ENCODE measurements at places on chromosomes 3 and 15.

DNA sequence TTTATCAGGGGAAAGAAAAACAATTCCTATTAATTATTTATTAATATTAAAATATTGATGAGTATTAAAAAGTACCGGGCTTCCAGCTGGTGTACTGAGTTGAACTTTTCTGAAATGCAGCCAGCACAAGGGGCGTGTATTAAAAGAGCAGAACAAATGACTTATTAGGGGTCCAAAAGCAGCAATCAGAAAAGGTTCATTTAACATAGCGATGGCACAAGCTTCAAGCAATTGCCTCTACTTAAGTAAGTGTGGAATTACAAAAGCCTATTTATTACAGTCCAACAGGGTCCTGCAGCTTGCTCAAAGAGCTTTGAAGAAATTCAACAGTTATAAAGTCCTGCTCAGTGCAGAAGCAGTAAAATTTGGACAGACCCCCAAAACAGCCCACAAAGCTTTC lies 285.6 kb downstream of the EPHA3 start:
- no peak for DNase-seq

DNA sequence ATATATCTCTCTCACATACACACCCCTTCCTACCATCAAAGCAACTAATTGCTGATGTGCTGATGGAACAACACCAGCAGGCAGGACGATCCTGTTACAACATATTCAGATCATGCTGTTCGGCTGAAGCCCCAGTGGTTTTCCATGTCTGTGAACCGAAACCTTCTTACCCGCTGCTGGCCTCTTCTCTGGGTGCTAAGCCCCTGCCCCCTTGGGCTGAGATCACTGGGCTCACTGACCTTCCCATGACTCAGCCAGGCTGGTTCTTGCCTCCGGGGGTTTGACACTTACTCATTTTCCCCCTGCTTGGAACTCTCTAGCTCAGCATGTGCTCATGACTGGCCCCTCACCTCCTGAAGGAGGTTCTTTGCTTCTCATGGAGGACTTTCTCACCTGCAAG lies 122.0 kb upstream of the RGMA start:
- DNase-seq = no peak

DNA sequence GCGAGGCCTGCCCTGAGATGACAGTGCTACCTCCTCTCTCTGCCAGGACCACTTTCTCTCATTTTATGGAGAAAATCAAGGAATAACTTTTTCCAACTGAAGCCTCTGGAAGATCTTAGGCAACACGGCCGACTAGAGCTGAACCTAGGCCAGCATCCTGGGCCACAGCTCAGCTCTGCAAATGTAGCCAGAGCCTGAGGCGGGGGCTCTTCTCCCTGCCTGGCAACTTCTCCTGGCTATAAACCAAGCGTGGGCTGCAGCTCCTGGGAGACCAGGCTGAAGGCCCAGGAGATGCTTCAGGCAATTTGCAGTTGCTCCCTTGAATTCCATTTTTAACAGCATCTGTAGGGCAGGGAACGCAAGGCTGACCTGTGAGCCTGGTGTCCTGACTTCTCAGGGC lies 74.9 kb downstream of the CEMIP start:
- DNase-seq = peak; percentile 67

DNA sequence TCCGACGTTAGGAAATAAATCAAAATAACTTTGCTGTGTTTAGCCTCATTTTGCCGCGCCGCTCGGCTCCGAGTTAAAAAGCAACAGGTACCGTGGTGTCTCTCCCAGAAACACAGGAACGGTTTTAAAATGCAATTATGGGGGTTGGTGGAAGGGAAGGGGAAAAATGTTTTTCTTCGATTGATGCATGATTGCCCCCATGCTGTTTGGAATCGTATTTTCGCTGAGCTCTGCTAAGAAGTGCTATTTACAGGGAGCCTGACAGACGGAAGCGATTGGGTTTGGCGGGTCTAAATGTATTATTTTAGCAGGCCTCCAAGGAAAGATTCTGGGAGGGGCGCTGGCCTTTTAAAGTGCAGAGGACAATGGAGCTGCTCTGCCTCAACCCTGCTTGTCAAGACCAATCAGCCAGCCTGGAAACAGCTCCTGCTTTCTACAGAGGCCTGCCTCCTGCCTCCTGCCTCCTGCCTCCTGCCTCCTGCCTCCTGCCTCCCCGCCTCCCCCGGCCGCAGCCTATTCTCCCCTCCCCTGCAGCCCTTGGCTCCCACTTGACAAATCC lies 156.7 kb upstream of the TLE3 start:
- DNase-seq = no peak

- no peak for DNase-seq
Measured at GRCh38 chr15:57190208-57190607, 186.1 kb upstream of the CGNL1 start.

DNA sequence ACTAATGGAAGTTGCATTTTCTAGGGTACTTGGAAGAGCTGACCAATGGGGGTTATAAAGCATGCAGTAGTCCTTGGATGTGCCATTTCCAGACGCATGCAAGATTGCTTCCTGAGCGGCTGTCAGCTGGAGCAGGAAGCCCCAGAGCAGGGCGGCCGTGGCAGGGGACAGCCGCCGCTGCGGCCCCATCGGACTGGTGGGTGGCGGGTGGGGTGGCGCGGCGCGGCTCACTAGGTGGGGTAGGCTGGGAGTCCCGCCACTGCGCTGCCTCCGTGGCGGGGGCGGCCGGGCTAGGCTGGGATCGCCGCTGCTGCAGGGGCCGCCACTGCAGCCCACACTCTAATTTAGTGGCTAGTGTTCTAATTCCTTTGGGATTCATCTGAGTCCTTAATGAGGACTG lies 56.5 kb upstream of the FGF7 start:
- no peak for DNase-seq

- peak; percentile 50 for DNase-seq
Measured at GRCh38 chr3:124360563-124360962, 368.6 kb upstream of the ROPN1 start.

DNA sequence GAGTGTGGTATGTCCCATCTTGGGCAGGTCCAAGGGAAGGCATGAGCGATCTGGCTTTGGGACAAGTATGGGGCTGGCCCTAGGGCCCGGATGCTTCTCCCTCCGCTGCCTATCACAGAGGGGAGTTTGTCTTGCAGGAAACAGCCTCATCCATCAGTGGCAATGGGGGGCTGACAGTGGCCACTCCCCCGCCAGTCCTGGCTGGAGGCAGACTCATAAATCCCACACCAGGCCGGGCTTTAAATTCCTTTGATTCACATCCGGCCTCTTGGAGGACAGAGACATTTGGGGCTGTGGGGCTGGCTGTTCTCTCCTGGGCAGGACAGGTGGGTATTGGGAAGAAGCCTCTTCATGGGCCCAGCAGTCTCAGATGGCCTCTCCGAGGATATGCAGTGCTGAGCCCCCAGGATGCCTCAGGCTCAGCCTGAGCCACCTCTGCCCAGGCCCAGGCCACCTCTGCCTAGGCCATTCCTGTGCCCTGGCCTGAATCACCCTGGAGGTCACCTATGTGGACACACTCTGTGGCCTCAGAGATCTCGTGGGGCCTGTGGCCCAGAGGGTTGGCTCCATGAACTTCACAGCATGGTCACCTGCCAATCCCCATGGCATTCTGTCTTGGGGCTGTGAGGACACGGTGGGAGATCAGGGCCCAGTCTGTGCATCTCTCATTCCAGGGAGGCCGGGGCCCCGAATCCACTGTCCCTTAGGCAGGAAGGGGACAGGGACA lies 84.2 kb upstream of the GOLGA6L4 start:
- DNase-seq = peak; percentile 11

GRCh38 chr3:32495085-32495484 lies 7.6 kb downstream of the CMTM6 start:
- no peak for DNase-seq

DNA sequence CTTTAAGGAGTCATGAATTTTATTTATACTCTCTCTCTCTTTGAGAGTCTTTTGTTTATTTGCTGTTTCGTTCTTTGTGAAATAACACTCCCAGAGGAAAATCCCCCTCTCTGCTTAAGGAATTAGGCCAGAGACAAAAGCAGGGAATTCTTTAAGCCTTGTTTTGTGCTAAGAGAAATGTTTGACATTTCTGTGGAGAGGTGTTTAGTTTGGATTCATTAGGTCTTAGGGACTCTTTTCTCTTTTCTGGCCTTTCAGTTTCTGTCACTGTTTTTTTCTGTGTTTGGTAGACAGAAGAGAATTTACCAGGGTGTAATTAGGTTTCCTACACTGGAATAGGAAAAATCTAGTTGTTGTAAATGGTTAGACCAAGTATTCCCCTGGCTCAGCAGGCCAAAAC lies 241.8 kb upstream of the NR2F2 start:
- peak; percentile 49 for DNase-seq

DNA sequence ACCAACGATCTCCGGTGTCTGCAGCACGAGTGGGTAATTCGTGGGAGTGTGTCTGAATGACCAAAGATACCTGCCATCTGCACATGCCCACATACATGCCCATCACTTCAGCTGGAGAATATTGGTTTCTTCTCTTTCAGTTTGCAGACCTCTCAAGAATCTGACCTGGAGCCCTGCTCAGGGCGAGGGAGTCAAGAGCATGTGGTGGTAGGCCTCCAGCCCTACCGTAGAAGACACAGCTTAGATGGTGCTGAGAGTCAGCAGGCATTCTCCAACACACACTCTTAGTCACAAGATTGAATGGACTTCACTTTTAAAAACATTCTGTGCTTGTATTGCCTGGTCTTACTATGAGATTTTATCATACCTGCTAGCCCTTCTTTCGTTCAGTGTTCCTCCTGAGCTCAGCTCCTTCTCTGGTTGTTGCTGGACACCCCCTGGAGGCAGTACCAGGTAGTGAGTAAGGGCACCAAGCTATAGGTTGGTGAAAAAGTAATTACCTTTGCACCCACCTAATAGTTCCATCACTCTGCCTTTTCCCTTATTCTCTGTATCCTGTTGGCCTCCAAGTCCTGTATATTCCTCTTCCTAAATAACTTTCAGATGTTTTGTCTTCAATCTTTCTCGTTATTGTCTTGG lies 252.0 kb downstream of the CACNA2D3 start:
- no peak for DNase-seq

GRCh38 chr3:134496471-134497071 lies 10.7 kb downstream of the CEP63 start:
- no peak for DNase-seq

- no peak for DNase-seq
Measured at GRCh38 chr3:62035402-62036057, 337.8 kb downstream of the FEZF2 start.

DNA sequence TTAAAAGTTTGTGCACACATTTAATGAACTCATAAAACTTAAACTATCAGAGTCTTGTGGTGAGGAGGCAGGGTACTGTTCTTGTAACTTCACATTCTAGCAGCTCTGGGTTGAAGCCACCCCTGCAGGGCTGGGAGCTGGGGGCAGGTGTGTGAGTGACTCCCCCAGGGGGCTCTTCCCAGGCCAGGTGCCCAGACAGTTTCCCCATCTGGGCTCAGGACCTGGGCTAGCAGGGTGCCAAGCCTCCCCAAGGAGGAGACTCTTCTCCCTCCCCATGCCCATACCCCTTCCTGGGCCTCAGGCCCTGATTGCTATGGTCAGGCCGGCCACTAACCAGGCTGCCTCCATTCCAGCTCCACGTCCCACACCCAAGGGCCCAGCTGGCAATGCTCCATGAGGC lies 22.0 kb upstream of the CHCHD6 start:
- no peak for DNase-seq

GRCh38 chr3:139571711-139572110 lies 32.2 kb upstream of the RBP1 start:
- no peak for DNase-seq

GRCh38 chr3:123656274-123656673 lies 71.4 kb upstream of the HACD2 start:
- DNase-seq = no peak

- no peak for DNase-seq
Measured at GRCh38 chr15:31302778-31303725, 23.6 kb upstream of the KLF13 start.

DNA sequence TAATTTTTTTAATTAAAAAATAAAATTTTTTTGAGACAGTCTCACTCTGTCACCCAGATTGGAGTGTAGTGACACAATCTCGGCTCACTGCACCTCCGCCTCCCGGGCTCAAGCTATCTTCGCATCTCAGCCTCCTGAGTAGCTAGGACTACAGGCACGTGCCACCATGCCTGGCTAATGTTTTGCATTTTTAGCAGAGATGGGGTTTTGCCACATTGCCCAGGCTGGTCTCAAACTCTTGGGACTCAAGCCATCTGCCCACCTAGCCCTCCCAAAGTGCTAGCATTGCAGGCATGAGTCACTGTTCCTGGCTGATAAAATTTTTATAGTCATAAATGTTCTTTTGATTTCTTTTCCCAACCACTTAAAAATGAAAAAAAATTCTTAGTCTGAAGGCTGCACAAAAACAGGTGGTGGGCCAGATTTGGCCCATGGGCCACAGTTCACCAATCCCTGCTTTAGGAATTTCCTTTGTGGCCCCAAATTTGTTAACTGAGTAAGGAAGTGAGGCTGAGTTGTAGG lies 9.2 kb downstream of the UBA5 start:
- DNase-seq = peak; percentile 4

- DNase-seq = no peak
Measured at GRCh38 chr3:39376959-39377634, 6.1 kb upstream of the SLC25A38 start.

GRCh38 chr3:194756460-194756779 lies 70.7 kb downstream of the FAM43A start:
- no peak for DNase-seq

- no peak for DNase-seq
Measured at GRCh38 chr15:43927203-43927602, 100.4 kb downstream of the WDR76 start.

DNA sequence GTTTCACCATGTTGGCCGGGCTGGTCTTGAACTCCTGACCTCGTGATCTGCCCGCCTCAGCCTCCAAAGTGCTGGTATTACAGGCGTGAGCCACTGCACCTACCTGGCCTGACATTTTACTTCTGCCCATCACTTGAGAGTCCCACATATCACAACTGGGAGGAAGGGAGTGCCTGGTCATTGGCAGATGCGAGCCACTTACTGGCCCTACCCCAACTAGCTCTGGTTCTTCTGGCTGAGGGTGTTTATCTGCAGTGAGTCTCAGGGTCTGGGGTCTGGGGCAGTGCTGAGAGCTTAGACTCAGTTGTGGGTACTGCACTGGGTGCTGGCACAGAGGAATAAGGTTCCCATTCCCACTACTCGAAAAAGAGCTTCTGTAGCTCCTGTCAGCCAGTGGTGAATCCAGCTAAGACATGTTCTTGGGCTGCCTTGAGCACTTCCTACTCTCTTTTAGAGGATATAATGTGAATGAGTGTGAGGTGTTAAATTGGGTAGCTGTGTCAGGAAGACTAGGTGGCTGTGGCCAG lies 30.2 kb downstream of the DAG1 start:
- no peak for DNase-seq

DNA sequence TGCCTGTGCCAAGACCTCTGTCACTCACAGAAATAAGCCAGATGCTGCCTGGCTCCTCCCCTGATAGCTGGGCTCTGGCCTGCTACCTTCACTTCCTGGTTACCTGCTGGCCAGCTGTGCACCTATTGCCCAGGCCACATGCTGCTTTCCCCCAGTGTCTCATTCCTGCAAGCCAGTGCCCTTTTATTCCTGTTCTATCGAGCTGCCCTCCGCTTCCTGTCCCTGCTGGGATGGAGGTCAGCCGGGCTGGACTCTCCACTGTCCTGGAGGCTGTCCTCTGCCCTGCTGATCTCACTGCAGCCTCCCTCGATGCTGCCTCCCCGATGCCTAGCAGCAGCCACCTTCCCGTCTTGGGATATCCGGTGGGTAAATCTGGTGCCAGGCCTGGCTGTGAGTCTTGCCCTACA lies 37.0 kb upstream of the SNRPA1 start:
- no peak for DNase-seq

Measured in astrocyte of the hippocampus (primary cell).